ENCODE measurements at places on chromosomes 7 and 10. TPM values are rescaled to one million over a fixed set of nuclear protein-coding genes. Genes with fewer than 3 reads are reported as not detected.

CALML5 gene
- not detected for total RNA-seq

SEMA3E gene
- 0.45 TPM for total RNA-seq

CALHM3 gene
- not detected for total RNA-seq

BCAP29 gene
- total RNA-seq, result 60.2 TPM

GPR26 gene
- not detected for total RNA-seq

CYP3A5 gene
- total RNA-seq, result 0.15 TPM

PRF1 gene
- total RNA-seq, result not detected

CCDC126 gene
- total RNA-seq, result 2.8 TPM

ZNF25 gene
- total RNA-seq, result 5.0 TPM

CUBN gene
- 0.89 TPM for total RNA-seq

MYOF gene
- 138 TPM for total RNA-seq

GJD4 gene
- not detected for total RNA-seq

LIPK gene
- not detected for total RNA-seq

GHRHR gene
- total RNA-seq, result not detected

CARD11 gene
- total RNA-seq, result 0.84 TPM

AGFG2 gene
- 16.0 TPM for total RNA-seq

CC2D2B gene
- total RNA-seq, result not detected

KNDC1 gene
- total RNA-seq, result 0.15 TPM

SPDYE6 gene
- total RNA-seq, result not detected

ANTXRL gene
- total RNA-seq, result not detected

DIP2C gene
- 9.5 TPM for total RNA-seq

POM121C gene
- total RNA-seq, result 4.9 TPM

SH2D4B gene
- not detected for total RNA-seq

MBL2 gene
- total RNA-seq, result not detected

MBLAC1 gene
- 3.0 TPM for total RNA-seq

KIAA1549 gene
- 1.0 TPM for total RNA-seq

HOXA13 gene
- not detected for total RNA-seq

LRRTM3 gene
- total RNA-seq, result not detected

EMX2 gene
- not detected for total RNA-seq

GPRIN2 gene
- not detected for total RNA-seq

RNF32 gene
- total RNA-seq, result 0.45 TPM

COL17A1 gene
- total RNA-seq, result under 0.01 TPM

GFRA1 gene
- 0.89 TPM for total RNA-seq

AGAP6 gene
- total RNA-seq, result 3.0 TPM

C10orf105 gene
- total RNA-seq, result not detected

NODAL gene
- total RNA-seq, result not detected

ANK3 gene
- 1.3 TPM for total RNA-seq

EBF3 gene
- 1.5 TPM for total RNA-seq

PAX2 gene
- not detected for total RNA-seq

FKBP6 gene
- not detected for total RNA-seq

AUTS2 gene
- 3.9 TPM for total RNA-seq

RBP3 gene
- total RNA-seq, result not detected
